HT-29 (cell line): ENCODE measurements at places on chromosomes 16 and 17. TPM values are rescaled to one million over a fixed set of nuclear protein-coding genes. Genes with fewer than 3 reads are reported as not detected.

- DNase-seq, result no peak
Observed at GRCh38 chr17:1820528-1821252, 9.0 kb downstream of the SMYD4 start.

- DNase-seq, result peak; percentile 90
Observed at GRCh38 chr17:10772425-10773380, 31.2 kb downstream of the TMEM238L start.

DNA sequence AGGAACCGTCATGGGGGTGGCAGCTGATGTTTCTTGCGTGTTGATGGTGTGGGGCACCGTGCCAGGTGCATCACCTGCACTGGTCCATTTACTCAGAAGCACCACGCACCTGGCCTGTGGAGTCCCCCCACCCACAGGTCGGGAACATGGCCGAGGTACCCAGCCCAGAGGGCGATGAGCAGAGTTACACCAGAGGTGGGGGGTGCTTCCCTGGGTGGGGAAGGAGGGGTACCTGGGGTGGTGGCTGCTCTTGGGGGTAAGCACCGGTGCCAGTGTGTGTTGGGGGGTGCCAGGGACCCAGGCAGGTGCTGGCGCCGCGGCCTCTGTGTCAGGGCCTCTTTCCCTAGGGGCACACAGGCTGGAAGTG lies 5.0 kb upstream of the ZNF750 start:
- DNase-seq, result no peak

DNA sequence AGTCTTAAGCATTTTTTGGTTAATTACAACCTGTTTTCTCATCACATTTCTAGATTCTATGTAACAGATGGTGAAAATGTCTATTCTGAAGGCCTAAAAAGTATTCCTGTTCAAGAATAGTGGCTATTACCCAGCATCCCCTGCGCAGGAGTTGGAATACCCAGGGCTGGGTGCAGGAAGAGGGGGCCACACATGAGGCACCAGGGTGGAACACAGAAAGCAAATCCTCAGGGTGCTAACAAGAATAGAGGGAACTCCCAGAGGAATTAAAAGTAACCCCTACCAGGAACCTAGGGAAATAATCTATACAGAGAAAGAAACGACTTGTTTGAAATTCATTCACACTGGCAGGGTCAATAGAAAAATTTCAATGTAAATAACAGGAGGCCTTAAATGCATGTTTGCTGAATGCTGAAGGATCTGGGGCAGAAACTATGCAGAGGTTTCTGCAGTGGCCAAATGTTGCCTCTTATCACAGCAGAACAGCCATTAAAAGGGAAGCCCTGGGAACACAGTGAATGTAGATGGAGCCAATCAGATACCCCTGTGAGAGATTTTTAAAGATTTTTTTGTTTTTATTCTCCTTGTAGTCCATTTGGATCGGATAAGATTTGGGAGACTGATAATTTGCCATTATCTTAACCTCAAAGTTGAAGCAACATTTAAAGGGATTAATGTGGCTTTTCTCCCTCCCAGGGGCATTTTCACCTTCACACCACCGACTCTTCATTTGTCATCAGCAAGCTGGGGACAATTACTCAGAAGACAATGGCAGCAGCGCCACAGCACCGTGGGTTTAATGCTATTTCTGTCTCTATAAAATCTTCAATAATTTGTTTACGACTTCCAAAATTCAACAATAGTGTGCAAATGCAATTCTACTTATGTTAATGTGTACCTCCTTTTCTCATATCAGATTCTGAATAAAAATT lies 196.0 kb upstream of the PSMD7 start:
- no peak for DNase-seq

- no peak for DNase-seq
Observed at GRCh38 chr17:48815311-48815710, 1.7 kb downstream of the TTLL6 start.

DNA sequence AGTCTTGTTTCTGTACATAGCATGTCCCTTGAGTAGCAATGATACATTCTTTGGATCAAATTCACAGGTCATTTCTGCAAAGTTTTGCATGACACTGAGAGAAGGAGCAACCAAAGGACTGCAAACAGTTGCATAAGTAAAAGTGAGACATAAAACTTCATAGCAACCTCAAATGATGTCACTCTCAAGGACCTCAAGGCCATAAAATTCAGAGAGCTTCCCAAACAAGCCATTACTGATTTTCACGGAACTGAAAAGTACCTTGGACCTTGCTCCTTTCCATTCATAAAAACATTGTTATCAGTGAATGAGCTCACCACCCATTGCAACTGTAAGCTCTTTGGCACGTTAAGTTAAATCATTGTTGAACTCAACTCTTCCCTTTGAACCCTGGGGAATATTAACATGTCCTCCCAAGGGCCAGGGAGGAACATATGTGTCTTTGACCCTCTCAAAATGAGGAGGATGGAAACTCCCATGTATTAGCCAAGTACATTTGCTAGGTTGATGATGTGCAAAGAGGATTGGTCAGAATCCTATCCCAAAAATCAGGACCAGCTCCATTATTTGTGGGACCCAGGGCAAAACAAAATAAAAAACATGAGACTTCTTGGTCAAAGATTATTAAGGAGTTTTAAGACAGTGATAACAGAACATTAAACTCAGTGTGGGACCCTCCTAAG lies 275.0 kb upstream of the DYNLRB2 start:
- DNase-seq, result peak; percentile 82

GRCh38 chr17:68385490-68386215 lies 71.6 kb downstream of the WIPI1 start:
- no peak for DNase-seq

DNA sequence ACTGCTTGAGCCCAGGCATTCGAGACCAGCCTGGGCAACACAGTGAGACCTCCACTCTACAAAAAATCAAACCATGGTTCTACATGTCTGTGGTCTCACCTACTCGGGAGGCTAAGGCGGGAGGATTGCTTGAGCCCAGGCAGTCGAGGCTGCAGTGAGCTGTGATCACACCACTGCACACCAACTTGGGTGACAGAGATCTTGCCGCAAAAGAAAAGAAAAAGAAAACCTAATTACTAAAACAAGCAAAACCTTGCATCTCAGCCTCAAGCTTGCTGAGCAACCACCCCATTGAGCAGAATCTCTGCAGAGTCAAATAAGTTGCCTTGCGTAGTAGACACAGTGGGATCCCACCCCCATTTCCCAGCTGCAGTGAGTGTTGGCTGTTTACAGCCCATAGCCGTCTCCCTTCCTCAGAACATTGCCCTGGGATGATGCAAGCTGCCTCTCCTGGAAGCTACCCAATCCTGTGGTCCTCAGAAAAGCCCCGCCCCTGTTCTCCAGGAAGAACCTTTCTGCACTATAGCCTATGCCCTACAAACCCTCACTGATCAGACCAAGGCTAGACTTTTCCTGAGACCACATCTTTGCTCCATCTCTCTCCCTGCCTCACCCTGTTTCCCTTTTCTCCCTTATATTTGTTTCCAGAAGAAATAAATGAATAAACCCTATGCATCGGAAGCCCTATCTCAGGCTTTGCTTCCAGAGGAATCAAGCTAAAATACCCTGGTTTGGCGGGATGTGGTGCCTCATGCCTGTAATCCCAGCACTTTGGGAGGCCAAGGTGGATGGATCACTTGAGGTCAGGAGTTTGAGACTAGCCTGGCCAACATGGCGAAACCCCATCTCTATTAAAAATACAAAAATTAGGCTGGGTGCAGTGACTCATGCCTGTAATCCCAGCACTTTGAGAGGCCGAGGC lies 16.7 kb upstream of the ERN2 start:
- DNase-seq, result peak; percentile 66

DNA sequence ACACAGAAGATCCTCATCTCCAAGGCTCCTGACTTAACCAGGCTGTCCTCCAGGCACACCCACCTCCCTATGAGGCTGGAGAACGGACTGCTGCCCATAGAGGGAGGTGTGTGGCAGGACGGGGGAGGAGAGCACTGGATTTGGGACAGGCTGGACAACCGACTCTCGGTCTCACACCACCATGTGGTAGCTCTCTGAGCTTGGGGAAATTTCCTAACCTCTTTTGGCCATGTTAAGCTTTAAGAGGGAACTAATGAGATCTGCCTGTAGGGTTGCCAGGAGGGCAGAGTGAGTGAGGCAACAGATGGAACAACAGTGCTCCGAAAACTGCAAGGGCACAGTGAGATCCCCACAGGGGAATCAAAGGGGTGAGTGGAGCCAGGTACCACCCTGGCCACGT lies 32.7 kb downstream of the RHBDL3 start:
- no peak for DNase-seq

DNA sequence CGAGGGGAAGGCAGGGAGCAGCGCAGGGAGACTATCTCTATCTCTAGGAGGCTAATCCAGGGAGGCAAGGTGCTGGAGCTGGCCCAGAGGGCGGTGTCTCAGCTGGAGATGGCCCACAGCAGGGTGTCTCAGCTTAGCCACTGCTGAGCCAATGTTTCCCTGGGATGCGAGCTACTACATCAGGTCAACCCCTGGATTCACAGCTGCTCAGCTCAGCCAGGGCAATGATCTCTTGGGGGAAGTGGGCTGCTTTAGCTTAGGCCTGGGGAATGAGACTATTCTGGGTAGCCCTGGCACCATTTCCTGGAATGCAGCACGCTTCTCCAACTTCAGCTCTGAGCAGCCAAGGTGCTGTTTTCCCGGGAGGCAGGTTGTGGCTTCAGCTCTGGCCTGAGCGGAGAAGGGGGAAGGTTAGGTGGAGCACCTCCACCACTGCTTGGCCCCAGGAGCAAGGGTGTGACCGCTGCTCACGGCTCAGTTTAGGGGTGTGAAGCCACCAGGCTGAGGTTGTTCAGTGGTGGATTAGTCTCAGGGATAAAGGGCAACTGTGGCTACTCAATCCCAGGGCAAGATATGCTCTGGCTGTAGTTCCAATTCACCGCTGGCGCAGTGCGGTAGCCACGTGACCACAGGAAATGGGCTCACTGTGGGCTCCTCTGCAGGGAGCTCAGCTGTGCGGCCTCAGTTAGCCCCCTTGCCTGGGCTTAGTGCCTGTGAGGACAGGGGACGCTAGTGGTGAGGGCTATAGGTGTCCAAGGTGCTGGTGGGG lies 5.2 kb upstream of the PRSS21 start:
- no peak for DNase-seq

DNA sequence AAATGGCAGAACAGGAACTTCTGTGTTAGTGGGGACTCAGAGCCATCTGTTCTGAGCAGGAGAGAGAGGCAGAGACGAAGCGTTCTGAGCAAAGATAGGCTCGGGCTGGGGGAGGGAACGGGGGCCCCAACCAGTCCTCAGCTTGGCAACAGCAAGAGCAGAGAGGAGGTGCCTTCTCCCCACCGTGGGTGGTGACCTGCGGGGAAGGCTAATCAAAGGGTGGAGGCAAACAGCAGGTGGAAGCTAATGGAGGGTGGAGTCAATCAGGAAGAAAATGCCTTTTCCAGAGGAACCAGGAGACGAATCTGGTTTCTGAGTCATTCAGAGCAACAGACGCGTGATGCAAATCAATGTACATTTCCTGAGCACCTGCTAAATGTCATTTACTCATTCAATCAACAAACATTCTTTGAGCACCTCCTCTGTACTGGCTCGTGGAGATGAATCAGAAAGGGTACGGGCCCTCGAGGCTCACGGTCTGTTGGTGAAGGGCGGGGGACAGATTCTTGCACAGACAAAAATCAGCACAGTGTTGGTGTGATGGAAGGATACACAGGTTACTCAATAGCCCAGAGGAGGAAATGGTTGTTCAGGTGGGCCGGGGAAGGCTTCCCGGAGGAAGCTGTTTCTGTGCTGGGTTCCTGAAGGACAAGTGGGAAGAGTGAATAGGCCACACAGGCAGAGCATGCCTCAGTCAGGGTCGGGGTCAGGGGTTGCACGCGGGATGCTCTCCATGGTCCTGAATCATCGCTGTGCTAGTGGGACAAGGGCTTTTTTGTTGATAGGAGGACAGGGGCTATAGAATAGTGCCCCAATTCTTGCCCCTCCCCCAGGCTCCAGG lies 5.7 kb upstream of the SPNS2 start:
- DNase-seq, result peak; percentile 83

DNA sequence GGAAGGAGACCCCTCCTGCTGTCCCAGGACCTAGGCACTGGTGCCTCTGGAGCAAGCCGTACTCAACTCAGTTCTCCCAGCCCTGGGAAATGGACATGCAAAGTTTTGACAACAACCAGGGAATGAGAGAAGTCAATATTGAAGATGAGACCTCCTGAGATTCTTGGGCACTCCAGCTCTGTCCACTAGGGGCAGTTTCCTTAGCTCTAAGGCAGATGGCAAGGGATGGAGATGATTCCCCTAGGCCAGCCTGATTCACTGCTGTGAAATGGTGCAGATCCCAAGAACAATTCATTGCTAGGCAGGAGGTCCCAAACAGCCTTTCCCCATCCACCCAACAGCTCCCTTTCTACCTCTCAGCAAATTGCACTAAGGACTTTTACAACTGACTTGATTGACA lies 20.5 kb upstream of the SDR42E2 start:
- peak; percentile 44 for DNase-seq

DNA sequence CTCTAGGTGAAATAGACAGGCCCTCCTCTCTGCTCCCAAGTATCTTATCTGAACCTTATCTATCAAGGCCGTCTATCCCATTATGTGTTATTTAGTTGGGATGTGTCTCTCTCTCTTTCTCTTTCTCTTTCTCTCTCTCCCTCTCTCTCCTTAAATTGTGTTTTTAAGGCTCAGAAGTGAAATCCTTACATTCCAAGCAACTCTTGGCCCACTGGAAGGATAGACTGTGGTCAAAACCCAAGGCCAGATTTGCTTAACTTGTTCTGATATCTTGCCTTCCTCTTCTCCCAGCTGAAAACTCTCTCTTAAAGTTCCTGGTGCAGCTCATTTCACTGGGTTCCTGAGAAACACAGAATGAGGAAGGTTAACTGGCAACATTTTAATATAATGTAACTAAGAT lies 14.7 kb downstream of the CDRT4 start:
- DNase-seq, result no peak

GRCh38 chr17:16181581-16181980 lies 33.8 kb downstream of the NCOR1 start:
- DNase-seq, result no peak

GRCh38 chr17:40617678-40618240 lies 29.9 kb downstream of the SMARCE1 start:
- peak; percentile 22 for DNase-seq

DNA sequence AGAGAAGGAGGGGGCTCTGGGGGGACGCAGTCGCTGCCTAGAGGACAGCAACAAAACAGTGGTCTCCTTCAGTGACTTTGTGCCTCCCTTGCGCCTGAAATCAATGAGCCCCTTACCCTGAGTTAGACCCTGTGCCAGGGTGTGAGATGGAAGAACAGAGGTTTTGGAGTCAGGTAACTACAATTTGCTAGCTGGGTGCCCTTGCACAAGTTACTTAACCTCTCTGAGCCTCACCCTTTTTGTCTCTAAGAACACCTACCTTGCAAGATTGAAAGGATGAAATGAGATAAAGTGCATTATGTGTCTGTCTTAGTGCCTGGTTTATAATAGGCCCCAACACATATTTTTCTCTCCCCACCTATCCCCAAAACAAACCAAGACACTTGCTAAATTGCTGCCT lies 9.9 kb downstream of the RND2 start:
- DNase-seq, result no peak

GRCh38 chr17:57284984-57285646 lies 28.8 kb downstream of the MSI2 start:
- no peak for DNase-seq

Gene TP53I13
- total RNA-seq, result 118 and 141 TPM in 2 replicates

Gene ABCC12
- not detected in 2 replicates for total RNA-seq

Gene HBQ1
- not detected in 2 replicates for total RNA-seq

Gene TSNAXIP1
- 1.1 TPM in 1 of 2 replicates, not detected in the other for total RNA-seq

Gene AHSP
- total RNA-seq, result not detected in 2 replicates

Gene PIK3R5
- not detected in 2 replicates for total RNA-seq

Gene SRCIN1
- 4.9 and 6.0 TPM in 2 replicates for total RNA-seq

Gene KRTAP4-4
- total RNA-seq, result not detected in 2 replicates

Gene MYH1
- total RNA-seq, result not detected in 2 replicates

Gene KRT34
- total RNA-seq, result not detected in 2 replicates

Gene CDRT15L2
- total RNA-seq, result not detected in 2 replicates

Gene PRKCB
- total RNA-seq, result not detected in 2 replicates

Gene LGALS9
- total RNA-seq, result 58.5 and 61.4 TPM in 2 replicates

Gene ABI3
- total RNA-seq, result not detected in 2 replicates

Gene POLR3K
- total RNA-seq, result 19.8 and 26.8 TPM in 2 replicates
